Activated naive CD4-positive, alpha-beta T cell treated with anti-CD3 and anti-CD28 coated beads for 36 hours (primary cell): ENCODE measurements at places on chromosomes 2 and 18.

DNA sequence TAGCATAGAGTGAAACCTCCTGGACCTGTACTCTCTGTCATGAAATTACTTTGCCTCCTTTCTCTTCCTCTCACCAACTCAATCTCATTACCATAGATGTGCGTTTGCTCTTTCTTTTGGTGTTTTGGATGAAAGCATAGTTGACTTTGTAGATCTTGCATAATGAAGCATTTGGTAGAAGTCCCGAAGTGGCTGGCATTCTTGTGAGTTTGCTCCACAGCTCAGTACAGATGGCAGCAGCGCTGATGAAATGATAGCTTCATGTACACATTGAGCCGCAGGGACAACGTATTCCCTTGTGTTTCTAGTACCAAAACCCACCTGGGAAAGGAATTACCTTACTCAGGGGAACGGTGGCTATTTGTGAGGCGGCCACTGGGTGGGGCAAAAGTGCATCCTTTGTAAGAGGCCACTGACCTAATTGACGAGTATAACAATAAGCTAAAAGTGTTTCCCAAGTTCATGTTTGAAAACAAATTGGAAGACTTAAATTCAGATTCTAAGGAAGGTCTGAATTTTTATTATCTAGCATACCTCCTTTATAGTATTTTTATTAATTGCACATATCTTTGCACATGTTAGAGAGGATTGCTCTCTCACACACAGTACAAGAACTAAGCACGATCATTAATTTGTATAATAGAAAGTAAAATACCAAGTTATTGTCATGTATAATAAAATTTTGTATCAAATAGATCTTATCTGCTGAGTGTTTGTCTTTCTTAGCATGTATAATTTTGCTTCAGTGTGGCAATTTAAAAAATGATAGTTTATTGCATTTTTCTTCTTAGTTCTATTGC lies 25.4 kb upstream of the CDH7 start:
- DNase-seq: no peak

DNA sequence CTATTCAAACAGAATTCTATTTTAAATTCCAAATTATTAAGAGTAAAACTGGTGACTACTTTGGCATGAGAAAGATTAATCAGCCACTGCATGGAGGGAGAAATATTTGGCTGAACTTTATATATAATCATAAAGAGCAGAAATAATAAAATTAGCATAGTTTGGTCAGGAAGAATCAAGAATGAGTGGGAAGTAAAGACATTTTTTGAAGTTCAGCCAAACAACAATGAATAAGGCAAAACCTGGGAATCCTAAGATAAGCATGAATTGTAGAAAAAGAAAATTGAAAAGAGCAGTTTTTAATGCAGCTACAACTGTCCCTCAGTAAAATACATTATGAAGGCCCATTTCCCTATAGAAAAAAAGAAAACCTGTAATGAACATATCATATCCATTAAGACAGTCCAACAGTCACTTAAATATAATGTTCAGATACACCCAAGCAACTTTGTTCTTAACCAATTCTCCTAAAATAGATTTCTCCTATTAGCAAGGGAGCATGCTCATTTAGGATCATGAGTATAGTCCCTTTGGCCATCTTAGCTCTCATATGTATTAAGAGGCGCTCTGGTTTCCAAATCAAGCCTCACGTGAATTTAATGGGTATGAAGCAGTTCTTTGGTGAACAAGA lies 6.5 kb downstream of the TMEM17 start:
- no peak for DNase-seq

DNA sequence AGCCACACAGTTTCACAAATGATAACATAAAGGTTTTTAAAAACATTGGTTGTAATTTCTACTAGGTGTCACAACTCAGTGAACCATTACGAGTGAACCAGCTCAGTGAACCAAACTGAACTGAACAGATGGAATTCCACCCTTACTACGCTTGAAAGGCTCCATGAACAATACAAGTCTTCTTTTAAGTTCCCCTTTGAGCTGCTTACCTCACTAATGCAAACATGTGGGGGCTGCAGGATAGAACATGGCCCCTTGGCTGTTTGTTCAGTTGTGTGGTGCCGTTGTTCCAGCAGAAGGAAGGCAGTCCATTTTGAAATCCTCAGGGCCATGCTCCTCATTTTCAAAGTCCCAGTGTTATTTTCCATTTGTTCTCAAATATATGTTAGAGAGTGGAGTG lies 30.7 kb upstream of the KLHL14 start:
- DNase-seq: no peak

DNA sequence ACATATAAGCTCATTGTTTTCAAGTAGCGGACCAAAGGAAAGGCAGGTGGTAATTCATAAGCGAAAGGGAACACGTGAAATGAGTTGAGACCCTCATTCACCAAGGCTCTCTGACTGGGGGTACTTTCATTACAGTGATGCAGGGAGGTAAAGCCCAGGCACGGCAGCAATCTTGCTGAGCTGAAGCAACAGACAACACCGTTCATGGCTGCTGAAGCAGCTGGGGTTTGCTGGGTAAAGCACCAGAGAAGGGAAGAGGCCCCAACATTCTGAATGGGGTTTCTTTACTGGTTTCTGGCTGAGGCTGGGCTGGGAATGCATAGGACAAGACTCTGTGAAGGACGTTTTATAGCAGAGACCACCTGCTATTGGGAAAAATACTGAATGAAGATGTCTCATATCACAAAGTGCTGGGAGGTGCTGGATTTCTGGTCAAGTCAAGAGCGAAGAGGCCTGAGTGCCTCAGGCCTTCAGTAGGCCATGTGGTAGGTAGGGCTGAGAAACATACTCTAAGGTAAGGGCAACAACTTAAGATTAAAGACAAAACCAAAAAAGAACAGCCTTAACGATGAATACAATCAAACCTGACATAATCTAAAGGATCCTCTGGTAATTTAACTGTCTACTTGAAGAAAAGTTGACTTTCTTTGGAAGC lies 324.7 kb upstream of the PIK3C3 start:
- DNase-seq: no peak

- DNase-seq: no peak
Measured at GRCh38 chr2:74502147-74502719, 2.8 kb upstream of the LBX2 start.

DNA sequence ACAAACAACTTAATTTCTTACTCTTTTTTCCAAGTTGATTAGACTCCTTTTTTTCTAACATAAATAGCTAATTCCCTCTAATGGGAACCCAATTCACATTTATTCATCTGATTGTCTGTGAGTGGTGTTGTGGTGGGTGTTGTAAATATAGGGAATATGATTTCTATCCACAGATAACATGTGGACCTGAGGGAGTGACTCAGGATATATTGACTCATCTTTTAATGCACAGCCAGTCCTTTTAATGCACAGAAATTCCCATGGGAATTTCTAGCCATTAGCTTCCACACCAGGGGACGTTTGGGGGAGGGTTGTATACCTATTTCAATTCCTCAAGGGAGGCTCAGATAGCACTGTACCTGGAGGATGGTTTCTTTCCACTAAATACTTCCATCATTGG lies 1339.6 kb upstream of the LRRTM1 start:
- no peak for DNase-seq

DNA sequence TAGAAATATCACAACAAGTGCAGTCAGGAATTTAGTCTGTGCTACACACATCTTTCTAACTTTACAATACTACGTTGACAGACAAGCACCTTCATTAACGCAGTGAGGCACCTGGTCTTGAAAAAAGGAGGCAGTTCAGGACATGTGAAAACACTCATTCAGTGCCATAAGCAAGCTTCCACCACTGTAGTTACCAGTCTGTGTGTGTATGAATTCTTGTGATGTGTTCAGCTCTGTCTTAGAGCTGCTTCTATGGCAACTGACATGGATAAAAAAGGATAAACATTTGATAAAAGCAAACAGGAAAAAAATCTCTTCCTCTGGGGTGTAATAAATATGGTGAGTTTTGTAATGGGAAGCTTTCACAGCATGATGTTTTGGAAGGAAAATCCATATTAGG lies 623.8 kb upstream of the NXPH2 start:
- DNase-seq: no peak

- DNase-seq: no peak
Measured at GRCh38 chr2:99397266-99397920, 60.2 kb downstream of the EIF5B start.

GRCh38 chr2:52054824-52055223 lies 1022.9 kb upstream of the NRXN1 start:
- no peak for DNase-seq

- DNase-seq: no peak
Measured at GRCh38 chr2:51120754-51121280, 88.9 kb upstream of the NRXN1 start.

GRCh38 chr2:148586522-148587128 lies 57.9 kb upstream of the EPC2 start:
- DNase-seq: no peak

- DNase-seq: no peak
Measured at GRCh38 chr2:24543252-24543651, 52.2 kb downstream of the NCOA1 start.

DNA sequence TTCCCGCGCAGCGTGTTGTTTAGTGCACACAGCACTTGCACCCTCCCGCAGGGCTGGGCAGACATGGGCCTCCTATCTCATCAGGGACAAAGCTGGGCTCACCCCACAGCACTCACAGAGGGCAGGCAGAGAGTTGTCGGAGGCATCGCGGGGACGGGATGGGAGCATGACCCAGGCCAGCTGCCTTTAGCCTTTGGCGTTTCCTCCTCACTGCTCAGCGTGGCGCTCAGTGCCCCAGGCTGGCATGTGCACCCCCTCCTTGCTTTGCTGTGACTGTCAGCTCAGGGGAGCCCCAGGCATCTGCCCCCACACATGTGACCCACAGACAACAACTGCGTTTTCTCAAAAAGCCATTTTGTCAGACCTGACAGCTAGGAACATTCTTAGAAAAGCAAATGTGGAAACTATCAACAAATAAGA lies 101.1 kb downstream of the RNF144A start:
- no peak for DNase-seq

GRCh38 chr2:171254666-171255065 lies 94.0 kb upstream of the TLK1 start:
- DNase-seq: no peak

- DNase-seq: no peak
Measured at GRCh38 chr2:204898928-204899640, 353.8 kb downstream of the PARD3B start.

GRCh38 chr18:58578321-58578720 lies 50.6 kb downstream of the ALPK2 start:
- no peak for DNase-seq

DNA sequence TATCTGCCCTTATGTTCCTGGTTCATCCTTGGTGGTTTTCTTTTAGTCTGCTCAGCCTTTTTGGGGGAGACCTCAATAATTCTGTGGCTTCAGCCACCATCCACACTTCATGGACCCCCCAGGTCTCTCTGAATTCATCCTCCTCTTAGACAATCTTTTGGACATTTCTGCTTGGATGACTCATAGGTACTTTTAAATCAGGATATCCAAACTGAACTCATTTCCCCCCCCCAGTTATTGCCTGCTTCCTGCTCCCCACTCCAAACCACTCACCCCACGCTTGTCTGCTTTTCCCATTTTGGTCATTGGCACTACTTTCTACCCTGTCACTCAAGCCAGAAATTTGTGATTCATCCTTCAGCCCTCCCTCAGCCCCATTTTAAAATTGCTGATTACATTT lies 78.5 kb downstream of the TANC1 start:
- DNase-seq: no peak

GRCh38 chr2:136305517-136306192 lies 187.7 kb upstream of the CXCR4 start:
- DNase-seq: peak; percentile 85

GRCh38 chr2:69490486-69490885 lies 53.3 kb upstream of the NFU1 start:
- peak; percentile 53 for DNase-seq

- no peak for DNase-seq
Measured at GRCh38 chr2:160870729-160871465, 289.3 kb upstream of the TANK start.

DNA sequence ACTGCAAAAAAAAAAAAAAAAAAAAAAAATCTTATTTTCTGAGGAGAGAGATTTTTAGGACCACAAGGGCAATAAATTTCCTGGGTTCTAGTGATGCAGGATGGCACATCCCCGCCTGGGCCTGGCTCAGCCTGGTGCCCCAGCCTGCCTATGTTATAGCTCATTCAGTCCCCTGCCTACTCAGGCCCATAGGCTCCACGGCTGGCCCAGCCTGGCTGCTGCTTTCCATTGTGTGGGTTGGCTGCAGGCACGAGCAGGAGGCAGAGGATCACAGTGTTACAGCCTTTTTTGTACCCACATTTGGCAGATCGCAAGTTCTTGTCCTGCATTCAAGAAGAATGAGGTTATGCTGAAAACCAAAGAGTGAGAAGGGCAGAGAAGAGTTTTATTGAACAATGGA lies 2.8 kb upstream of the SULT6B1 start:
- no peak for DNase-seq

DNA sequence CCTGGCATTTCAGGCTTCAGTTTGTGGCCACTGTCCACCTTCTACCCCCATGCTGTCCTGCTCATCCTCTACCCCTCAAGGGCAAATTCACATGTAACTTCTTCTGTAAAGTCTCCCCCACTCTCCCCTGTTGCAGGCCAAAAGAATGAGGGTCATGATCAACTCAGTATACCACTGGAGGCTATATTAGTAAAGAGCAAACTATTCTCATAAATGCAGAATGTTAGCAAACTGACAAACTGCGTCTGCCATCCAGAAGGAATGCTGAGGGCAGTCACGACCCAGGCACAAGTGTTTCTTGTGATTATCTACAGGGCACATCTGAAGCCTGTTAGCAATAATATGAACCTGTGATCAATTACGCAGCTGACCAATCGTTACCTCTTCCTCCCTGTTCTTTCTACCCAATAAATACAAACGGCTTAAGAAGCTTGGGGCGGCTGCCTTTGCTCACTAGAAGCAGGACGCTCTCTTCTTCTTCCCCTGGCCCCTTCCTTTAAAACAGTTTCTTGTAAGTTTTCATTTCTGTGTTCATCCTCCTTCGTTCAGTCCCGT lies 58.3 kb downstream of the SEPTIN10 start:
- DNase-seq: no peak

DNA sequence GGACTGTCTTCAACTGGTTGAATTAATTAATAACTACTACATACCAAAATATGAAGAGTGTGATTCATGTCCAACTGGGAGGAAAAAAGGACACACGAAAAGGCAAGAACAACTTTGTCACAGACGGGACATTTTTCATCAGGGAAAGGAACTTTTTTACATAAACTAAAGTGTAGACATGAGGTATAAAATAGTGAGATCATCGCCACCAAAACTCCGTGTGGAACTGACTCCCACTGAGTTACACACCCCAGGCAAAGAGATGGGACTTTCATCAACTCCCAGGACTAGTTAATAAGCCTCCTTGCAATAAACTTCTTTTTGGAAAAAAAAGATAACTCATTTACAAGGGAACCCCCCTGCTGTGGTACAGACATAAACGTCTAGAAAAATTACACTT lies 12.9 kb upstream of the NMI start:
- DNase-seq: no peak

DNA sequence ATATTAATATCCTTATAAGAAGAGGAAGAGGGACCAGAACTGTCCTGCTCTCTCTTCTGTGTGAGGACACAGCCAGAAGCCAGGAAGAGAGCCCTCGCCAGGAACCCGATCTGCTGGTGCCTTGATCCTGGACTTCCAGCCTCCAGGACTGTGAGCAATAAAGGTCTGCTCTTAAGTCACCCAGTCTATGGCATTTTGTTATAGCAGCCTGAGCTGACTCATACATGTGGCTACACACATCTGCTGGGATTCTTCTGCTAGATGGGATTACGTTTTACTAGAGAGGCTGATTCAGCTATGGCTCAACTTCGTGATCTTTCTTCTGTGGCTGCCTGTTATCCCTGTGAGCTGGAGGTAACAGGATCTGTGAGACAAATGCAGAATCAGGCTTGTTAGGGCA lies 29.6 kb downstream of the ARL4C start:
- no peak for DNase-seq
